ENCODE measurements at places on chromosomes 6 and 20.
A peak's percentile ranks its signal among the peaks of the same experiment; 100 is the strongest.

DNA sequence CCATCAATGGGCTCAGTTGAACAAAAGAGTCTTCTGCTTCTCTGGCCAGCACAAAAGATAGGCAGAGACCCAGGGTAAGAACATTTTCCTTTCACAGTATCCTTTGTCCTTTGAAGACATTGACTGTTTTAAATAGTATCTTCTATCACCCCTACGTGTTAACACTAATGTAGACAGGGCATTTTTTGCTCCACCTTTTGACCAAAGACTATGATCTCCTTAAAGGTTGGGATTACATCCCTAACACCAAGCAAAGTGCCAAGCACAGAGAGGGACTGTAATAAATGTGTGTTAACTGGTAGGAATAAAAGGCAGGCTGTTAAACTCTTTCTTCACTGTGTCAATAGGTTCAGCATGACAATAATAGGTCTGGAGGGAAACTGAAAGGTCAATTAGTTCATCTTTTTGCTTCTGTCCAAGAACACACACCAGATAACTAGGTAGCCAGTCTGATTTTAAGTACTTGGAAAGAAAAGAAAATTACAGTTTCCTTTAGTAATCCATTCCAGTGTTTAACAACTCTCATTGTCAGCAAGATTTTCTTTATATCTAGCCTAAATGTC is 63.6 kb upstream of the NOX3 start:
- DNase-seq, result no peak

DNA sequence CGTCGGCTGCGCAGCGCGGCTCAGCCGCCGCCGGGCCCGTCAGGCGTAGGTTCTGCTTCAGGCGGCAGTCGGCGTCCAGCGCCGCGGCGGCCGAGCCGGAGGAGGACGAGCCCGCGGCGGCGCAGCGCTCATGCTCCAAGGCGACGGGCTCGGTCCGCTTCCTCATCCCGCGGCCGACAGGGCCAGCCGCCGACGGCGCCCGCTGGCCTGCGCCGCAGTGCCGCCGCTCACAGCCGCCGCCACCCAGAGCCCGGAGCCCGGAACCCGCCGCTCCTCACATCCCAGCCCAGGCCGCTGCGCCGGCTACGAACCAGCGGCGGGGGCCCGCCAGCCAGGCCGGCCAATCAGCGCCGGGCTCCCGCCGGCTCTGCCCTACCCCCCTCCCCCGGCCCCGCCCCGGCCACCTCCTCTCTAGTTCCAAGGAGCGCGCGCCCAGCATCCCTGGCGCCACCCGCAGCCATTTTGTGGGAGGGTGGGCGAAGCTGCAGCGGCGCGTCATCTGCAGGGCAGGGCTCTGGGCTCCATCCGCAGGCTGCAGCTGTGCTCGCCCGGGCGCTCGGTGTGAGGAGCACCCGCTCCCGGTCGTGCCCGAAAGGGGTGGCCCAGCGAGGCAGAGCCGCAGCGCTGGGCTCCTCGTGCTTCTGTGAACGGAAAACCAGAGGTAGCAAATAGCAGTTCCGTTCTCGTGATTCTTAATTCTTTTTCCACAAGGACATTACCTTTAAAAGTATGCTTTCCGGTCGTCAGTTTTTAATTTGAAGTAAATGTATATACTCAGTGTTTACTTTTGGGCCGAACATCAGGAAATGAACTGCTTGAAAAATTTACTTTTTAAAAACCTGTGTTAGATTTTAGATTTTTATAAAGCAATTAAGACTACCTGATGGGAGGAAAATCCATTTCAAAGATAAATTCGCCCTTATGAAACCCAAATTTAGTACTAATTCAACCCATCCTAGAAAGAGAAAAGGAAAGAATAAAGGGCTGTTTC is at the start of gene ABHD12:
ABHD12 (minus strand) TSS at position 298 of the 991 bp plus-strand sequence; CDS start at position 166, 132 bp downstream.
- peak; percentile 96 for DNase-seq

DNA sequence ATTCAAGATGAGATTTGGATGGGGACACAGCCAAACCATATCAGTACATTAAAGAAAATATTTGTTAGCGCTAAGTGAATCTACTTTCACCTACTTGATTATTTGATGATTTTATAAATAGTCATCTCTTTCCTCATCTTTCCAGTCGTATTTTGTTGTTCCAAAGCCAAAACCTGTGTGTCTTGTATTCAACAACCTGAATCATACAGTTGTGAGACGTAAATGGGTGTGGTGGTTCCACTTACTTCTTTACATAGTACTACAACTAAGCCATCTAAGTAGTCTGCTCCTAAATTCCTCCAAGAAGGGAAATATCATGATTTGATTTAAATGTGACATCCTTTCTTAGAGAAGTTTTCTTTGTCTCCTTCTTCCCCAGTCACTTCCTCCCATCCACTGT is 132.8 kb downstream of the ESR1 start:
- DNase-seq, result no peak

GRCh38 chr6:35146453-35146852 is 5.3 kb upstream of the TCP11 start:
- peak; percentile 15 for DNase-seq

DNA sequence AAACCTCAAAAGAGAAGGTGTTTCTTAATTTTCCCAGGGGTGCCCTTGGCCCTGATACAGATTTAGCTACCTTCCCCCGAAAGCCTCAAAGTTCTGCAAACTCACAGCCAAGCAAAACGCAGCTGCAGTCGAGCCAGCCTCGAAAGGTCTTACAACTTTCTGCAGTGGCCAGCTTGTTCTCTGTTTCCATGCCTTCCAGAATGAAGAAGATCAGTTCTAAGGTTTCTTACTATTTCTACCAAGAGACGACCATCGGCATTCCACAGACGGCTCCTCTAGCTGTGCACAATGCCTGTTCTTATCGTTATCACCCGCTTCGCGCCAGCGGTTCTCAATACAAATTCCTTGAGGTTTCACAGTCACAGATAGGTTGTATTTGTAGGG is 28.5 kb upstream of the CCR6 start:
- DNase-seq, result no peak

- no peak for DNase-seq
Observed at GRCh38 chr6:24982231-24982630, 46.5 kb upstream of the RIPOR2 start.

GRCh38 chr6:167683028-167683862 is 143.5 kb upstream of the AFDN start:
- DNase-seq, result peak; percentile 42

DNA sequence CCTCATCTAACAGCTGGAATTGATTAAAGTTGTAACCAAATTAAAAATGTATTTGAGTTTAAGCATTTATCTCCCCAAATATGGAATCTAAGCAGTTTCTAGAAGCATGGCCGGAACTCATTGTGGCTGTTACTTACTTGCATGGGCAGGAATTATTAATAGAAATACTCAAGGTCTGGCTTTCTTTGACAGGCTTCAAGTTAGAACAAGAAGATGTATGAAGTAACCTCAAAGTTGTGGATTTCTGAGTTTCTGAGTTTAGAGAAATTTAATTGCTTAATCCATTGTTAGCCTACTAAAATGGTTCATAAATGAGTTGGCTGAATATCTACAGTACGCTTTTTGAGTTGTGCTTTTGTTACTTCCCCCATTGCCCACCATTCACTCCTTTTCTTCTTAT is 7.7 kb downstream of the CARMIL1 start:
- DNase-seq, result no peak

GRCh38 chr6:155253337-155253736 is 10.5 kb upstream of the CLDN20 start:
- no peak for DNase-seq

DNA sequence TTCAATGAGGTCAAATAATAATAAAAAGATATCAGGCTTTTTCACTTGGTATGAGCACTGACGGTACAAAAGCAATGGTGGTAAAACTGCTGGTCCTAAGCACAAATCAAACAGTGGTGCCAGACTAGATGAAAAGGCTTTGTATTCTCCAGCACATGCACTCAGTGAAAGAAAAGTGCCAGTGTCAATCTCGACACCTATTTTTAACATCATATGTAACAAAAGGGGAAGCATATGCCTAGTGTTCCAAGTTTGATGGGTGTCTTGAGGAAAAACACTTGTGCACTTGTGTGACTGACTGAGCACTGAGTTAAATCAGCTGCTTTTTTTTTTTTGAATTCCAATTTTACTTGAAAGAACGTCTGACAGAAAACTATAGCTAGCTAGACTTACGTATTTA is 27.3 kb downstream of the MED23 start:
- DNase-seq, result no peak

DNA sequence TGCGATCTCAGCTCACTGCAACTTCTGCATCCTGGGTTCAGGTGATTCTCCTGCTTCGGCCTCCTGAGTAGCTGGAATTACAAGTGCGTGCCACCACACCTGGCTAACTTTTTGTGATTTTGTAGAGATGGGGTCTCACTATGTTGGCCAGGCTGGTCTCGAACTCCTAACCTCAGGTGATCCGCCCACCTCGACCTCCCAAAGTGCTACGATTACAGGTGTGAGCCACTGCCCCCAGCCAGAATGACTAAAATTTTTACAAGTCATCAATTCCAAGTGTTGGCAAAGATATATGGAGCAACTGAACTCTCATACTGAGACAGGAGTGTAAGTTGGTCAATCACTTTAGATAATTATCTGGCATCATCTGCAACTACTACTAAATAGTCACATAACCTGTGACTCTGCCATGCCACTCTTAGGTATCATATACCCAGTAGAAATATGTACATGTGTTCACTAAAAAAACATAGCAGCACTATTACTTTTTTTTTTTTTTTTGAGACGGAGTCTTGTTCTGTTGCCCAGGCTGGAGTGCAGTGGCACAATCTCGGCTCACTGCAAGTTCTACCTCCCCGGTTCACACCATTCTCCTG is 3.0 kb downstream of the EIF6 start:
- no peak for DNase-seq

DNA sequence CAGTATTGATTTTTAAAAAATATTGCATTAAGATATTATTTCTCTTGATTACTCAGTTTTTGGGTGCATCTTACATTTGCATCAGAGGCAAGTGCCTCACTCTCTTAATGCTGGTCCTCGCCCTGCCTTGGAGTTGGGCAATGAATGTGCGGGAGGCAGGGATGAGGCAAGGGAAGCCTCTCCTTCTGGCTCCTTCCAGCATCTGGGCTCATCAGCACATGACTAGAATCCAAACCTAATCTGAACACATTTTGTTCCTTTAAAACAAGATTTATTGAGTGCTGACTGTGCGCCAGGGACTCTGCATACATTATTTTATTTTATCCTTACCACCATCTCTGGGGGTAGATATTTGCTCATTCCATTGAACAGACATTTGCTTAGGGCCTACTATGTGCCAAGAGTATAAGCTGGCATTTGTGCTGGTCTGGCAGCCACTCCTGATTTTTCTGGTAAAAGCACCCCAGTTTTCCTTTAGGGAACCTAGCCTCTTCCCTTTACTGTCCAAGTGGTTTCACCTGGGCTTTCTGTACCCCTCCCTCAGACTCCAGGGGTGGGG is 71.9 kb upstream of the ZNFX1 start:
- DNase-seq, result no peak

- no peak for DNase-seq
Observed at GRCh38 chr6:34516391-34517324, 39.5 kb downstream of the SPDEF start.

- peak; percentile 69 for DNase-seq
Observed at GRCh38 chr6:13814176-13814937, at the start of gene MCUR1. Gene MCUR1, minus strand, starts transcription at chr6:13814557. Its CDS starts 128 bp downstream, at chr6:13814429.

DNA sequence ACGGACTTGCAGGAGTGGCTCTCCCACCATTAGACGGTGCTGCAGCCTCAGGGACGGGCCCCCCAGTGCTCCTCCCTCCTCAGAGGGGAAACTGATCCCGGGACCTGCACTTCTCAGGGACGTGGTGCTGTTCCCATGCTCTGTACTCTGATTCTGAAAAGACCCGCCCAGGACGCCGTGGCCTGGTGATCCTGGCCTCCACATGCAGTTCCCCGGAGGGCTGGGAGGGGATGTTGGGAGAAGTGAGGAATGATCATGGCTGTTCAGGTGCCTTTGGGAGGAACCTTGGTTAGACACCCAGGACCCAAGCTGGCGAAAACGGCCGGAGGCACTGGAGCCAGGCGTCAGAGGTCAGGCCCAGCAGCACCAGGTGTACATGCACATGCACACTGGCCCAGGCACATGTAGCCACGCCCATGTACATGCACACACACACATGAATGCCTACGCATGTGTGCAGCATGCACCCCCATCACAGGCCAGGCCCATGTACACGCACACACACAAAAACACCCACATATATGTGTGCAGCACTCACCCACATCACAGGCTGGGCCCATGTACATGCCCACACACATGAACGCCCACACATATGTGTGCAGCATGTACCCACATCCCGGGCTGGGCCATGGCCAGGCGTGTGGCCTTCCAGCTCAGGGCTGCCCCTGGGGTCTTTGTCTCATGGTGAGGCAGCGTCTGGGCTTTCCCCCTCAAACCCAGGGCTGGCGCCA is 52.6 kb upstream of the DACT2 start:
- DNase-seq, result no peak

DNA sequence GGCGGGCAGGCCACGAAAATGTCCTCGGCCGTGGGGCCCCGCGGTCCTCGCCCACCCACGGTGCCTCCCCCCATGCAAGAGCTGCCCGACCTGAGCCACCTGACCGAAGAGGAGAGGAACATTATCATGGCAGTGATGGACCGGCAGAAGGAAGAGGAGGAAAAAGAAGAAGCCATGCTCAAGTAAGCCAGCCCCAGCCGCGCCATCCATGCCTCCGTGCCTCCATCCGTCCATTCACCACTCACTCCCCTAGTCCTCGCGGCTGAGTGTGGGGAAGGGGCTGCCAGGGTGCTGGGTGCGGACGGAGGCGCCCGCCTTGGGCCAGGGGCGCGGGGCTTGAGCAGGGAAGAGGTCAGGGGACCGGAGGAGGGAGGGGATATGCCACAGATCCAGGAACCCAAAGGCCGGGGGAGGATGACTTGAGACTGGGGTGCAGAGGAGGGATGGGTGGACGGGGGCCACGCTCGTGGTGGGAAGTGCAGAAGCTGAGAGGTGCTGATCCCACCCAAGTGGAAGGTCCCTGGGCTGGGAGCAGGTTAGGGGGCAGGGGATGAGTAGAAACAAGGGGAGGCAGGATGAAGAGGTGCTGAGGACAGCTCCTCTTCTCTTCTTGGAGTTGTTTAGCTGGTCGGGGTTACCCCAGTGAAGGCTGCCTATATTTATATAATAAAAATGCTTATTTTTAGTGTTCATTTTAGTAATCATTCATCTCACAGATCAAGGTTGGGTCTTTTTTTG is 825 bp downstream of the RIMS1 start:
- DNase-seq, result peak; percentile 18

GRCh38 chr6:70864401-70864800 is 92.5 kb downstream of the B3GAT2 start:
- no peak for DNase-seq

DNA sequence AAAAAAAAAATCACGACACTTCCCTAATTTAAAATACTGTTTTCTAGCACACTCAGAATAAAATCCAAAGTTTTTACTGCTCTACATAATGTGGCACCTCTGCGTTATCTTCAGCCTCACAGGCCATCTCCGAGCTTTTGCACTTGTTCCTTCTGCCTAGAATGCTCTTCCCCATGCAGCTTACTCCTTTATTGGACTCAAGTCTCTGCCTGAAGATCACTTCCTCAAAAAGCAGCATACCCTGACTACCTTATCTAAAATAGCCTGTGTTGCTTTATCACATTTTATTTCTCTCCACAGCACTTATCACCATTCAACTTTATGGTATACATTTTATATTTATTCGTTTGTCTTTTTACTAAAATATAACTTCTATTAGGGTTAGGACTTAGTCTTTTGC is 2.3 kb downstream of the ZNF322 start:
- DNase-seq, result no peak

- no peak for DNase-seq
Observed at GRCh38 chr20:16505894-16506293, 67.4 kb downstream of the KIF16B start.

- no peak for DNase-seq
Observed at GRCh38 chr20:10648651-10649050, 25.1 kb downstream of the JAG1 start.
